T-helper 1 cell (primary cell): ENCODE measurements at places on chromosomes 11 and 22.

DNA sequence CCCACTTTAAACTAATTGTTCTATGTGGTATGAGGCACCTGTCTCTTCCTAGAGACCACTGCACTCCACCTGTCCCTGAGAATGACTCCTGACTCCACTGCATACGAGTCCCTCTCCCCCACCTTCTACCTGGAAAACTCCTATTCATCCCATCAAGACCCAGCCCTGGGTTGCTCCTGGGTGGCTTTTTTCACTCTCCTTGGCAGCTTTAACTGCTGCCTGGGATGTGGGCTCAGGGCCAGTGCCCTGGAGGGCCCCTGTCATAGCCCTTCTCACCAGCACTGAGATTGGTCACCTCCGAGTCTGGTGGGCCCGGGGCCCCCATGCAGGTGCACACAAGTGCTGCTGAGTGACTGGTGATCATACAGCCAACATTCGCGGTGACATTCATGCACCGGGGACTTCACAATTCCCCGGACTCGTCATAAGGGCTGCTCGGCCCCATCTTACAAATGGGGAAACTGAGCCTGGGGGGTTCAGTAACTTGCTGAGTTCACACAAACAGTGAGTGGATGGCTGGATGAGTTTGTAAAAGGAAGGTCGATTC is 25.9 kb upstream of the TOLLIP start:
- DNase-seq: no peak

- no peak for DNase-seq
Measured at GRCh38 chr22:42976217-42976933, 38.6 kb downstream of the PACSIN2 start.

DNA sequence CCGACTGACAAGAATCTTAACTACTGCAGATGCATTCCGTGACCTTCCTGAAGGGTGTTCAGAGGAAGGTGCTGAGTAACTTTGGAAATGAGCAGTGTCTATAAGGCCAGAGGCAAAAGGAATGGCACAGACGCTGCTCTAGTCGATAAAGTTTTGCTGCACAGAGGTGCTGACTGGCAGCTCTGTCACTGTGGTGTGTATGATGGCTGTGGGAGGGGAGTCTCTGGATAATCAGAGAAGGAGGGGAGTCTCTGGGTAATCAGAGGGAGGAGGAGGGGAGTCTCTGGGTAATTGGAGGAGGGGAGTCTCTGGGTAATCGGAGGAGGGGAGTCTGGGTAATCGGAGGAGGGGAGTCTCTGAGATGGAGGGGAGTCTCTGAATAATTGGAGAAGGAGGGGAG is 18.4 kb downstream of the PTDSS2 start:
- DNase-seq: no peak

DNA sequence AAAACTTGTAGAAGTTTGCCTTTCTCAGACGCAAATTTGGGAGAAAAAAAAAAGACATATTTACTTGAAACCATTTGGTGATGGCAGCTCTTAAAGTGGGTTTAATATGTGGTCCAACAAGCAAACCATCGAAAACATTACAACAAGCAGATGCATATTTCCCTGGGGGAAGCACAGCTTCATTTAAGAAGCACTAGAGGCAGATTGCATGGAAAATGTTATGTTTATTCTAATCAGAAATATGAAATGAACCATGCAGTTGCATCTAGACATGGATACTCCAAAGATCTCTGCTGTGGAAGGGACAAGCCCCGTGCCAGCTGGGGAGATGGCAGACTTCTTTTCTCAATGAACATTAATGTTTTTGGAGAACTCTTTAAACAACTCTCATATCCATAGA is 57.4 kb upstream of the PARVA start:
- no peak for DNase-seq

DNA sequence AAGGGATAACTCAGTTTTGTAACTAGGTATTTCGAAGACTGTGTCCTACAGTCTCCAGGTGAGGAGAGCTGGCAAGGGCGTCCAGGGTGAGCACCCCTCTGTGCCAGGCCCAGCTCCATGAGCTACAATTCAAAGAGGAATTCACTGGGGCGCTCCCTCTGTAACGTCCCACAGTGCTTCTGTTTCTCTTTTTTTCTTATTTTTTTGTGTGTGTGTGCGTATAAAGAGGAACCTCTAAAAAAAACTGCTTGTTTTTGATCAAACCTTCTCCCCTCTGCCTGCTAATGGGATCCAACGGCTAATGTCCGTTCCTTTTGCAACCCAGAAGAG is 17.1 kb downstream of the ASCC2 start:
- DNase-seq: no peak

DNA sequence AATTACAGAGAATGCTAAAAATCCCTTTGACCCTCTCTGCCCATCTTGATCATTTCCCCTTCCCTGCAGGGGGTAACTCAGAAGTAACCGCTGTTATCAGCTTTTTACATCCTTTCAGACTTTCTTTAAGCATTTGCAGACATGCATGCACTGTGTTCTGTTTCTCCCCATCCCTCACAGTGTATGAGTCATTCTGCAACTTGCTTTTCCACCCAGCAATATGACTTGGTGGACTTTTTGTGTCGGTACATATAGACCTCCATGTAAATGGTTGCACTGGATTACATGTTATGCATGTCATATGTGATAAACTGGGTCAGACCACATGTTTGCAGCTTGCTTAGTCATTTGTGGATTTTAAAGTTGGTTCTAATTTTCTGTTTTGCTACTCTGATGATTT is 87.7 kb upstream of the NECTIN1 start:
- peak; percentile 5 for DNase-seq

GRCh38 chr11:19366992-19367709 is 126.4 kb upstream of the E2F8 start:
- no peak for DNase-seq

GRCh38 chr11:44006917-44007361 is 40.8 kb upstream of the ACCSL start:
- no peak for DNase-seq

DNA sequence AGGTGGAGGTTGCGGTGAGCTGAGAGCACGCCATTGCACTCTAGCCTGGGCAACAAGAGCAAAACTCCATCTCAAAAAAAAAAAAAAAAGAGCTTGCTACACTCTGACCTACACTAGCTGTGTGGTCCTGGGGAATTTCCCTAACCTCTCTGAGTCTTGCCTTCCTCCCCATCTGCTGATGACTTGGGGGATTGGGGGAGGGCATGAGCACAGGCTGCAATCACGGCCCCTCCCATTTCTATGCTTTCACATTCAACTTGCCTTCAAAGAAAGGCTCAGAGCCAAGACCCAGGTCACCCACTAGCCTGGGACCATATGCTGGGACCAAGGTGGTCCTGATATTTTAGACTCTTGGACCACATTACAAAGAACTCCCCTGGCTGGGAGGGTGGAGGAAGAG is 39.8 kb upstream of the TEF start:
- DNase-seq: no peak
